Right kidney (tissue), 9 donors: ENCODE measurements at places on chromosomes 1 and 21.

GRCh38 chr1:228217551-228218344 is 9.9 kb downstream of the OBSCN start:
- DNase-seq: no peak

GRCh38 chr1:228882041-228882770 is 146.9 kb downstream of the RHOU start:
- no peak for DNase-seq

DNA sequence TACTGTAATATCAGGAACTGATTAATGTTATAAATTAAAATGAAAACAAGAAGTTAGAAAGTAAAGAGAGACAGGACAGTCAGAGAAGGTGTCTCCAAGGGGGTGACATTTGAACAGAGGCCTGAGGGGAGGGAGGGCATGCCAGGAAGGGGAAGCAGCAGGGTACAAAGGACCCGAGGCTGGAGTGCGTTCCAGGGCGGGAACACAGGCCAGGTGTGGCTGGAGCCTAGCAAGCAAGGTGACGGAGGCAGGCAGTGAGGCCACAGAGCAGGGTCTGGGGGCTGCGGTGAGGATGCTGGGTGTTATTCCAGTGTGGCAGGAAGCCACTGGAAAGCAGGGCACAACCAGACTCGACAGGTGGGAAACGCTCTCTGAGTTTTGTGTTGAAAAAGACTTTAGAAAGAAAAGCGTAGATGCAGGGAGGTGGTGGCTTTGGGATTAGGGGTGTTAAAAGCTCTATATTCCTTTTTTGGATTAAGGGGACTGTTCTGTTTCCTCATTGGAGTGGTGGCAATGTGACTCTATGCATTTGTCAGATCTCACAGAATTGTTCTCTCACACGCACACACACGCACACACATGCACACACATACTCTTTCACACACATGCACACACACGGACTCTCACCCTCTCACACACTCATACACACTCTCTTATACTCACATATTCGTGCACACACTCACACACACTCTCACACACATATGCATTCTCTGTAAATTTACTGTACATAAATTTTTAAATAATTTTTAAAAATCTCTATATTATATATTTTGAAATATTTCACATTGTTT is 124.5 kb downstream of the GLIS1 start:
- no peak for DNase-seq

DNA sequence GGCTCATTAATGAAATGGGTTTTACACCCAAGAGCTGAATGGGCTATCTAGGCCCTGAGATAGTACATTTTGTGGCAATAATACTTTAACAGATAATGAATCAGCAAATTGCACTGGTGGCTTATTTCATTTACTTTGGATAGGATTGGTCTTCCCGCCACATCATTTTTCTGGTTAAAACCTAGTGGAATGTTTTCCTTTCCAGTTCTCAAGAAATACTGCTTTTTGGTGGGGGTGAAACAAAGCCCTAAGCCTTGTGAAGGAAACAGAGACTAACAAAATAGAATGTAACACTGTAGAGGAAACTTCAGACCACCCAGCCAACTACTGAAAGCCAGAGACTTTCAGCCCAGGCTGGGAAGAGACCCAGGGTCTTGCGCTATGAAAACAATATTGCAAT is 172.2 kb downstream of the HHIPL2 start:
- DNase-seq: no peak

GRCh38 chr1:37667023-37667671 is 25.2 kb upstream of the CDCA8 start:
- no peak for DNase-seq

DNA sequence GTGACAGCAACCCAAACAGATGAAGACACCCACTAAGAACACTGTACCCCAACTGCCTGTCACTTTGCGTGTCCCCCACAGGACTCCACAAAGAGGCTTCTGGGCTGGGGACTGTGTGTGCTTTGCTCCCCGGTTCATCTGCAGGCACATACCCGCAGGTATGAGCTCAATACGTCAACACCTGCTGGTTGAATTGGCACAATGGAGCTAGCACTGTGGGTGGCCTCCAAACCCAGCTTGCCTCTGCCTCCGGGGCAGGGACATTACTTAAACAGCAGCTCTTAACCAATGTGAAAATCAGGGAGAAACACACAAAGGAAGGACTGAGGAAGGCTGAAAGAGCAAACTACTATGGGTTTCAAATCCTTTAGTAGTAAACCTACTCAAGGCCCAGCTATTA is 140.2 kb upstream of the TIAM1 start:
- DNase-seq: no peak

- DNase-seq: no peak
These were observed 82.3 kb downstream of the GPR89B start for GRCh38 chr1:148010527-148010926.

DNA sequence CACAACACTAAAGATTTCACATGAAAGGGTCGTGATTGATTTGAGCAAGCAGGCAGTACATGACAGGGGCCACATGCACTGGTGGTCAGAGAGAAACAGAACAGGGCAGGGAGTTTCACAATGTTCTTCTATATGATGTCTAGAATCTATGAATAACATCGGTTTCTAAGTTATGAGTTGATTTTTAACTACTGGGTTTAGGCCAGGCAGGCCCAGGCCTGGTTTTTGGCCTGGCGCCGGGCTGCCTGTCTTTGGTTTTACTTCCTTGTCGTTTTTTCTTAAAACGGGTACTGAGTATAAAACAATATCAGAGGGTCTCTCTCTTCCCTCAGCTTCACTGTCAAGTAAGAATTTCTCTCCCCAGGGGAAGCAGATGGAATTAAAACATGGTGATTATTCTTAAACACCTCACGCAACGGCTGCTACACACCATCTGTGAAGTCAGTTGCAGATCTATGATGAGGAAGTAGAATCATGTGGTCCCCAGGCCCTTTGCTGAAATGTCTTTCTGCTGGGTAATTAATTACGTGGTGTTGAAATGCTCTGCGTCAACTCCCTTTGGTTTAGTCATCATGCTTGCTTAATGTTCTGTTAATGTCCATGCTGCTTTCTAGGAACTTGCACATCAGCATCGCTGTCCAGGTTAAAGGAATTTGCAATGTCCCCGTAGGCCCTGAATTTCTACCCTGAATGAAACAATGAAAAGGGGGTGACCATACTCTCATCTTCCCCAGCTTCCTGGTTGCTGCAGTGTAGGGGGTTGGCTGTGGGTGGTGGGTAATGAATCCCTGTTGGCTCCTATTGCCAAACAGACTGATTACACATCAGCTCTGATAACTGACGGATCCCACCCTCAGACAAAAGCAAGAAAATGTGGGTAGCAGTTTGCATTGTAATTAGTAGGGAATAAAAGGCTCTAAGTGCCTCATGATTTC is 70.3 kb downstream of the SERINC2 start:
- no peak for DNase-seq

GRCh38 chr1:48051466-48052126 is 54.4 kb upstream of the TRABD2B start:
- no peak for DNase-seq

GRCh38 chr1:10679496-10680220 is 116.8 kb downstream of the CASZ1 start:
- DNase-seq: peak; percentile 67

- DNase-seq: no peak
These were observed 3.2 kb downstream of the MEGF6 start for GRCh38 chr1:3608154-3608553.

- no peak for DNase-seq
These were observed 18.5 kb upstream of the GBP3 start for GRCh38 chr1:89041119-89041641.

- no peak for DNase-seq
These were observed 169.2 kb upstream of the IRF2BP2 start for GRCh38 chr1:234779160-234779538.

DNA sequence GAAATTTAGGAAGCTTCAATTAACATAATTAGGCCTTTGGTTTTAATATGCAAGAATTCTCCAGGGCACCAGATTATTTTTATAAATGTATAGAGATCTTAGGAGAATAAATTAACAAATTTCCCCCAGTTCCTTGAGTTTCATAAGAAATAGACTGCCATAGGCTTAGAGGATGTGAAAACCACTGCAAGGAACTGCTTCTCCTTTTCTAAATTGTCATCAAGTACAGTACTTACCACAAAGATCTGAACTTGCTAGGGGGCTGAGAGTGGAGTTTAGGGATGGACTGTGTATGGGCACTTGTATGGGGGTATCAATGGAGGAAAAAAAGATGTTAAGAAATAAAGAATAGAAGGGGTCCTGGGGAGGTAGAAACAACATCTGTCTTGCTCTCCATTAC is 31.1 kb downstream of the LHX8 start:
- no peak for DNase-seq

DNA sequence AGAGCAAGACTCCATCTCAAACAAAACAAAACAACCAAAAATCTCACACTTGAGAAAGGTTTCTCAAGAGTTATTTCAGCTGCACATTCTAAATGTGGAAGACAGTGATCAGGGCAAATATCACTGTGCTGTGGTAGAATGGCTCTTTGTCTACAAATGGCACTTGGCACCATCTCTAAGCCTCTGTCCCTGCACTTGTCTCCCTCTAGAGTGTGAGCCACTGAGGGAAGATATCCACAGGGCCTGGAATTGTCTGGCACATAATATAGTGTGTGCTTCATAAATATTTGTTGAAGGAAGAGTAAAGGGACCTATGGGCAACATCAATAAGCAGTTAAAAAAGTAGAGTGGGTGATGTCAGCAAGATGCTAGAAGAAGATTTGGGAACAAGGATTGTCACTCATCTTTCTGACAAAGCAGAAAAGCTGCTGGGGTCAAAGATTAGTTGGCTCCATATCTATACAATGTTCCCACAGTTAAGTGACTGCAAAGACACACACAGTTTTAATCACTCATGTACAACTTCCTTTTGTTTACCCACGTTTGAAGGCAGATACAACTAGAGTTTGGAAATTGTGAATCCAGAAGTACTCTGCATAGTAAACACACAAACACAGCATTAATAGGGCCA is 19.1 kb downstream of the CD101 start:
- no peak for DNase-seq

GRCh38 chr1:241927321-241927720 is 30.2 kb upstream of the BECN2 start:
- DNase-seq: no peak

DNA sequence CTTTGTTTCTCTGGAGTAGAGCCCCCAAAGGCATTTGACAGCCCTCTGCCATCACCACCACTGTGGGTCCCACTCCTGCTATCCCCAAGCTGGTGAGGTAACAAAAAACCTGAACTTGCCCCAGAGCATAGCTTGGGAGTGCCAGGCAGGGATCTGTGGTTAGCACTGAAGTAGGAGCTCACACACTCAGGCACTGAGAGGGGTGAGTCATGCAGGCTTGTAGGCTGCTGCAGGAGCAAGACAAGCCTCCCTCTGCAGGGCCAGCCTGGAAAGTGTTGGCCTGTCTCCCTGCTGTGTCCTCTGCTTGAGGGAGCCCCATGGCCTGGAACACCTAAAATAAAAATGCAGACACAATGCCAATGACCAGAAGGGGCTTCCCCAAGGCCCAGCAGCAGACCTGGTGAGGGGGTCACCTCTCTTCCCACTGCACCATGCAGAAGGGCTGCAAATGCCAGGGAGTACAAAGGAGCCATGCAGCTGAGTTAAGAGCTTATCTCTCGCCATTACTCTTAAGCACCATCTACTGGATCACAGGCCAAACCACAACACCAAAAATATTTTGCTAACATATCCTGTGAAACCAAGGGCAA is 108.9 kb upstream of the POGK start:
- DNase-seq: no peak

DNA sequence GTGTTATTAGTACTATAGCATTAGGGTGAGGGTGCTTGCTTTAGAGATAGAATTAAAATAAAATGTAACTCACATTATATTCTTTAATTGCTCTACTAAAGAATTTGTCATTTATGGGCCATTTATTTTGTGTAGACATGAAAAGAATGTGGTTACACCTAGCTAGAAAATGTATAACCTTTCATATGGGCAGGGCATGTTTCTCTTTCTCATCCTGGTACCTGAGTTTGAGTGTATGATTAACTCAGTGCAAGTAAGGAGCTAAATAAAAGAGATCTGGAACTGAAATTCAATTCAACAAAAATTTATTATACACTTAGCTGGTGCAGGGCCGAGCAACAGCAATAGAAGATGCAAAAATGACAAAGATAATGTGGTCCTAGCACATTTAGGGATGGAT is 47.4 kb downstream of the MAP3K7CL start:
- DNase-seq: no peak

DNA sequence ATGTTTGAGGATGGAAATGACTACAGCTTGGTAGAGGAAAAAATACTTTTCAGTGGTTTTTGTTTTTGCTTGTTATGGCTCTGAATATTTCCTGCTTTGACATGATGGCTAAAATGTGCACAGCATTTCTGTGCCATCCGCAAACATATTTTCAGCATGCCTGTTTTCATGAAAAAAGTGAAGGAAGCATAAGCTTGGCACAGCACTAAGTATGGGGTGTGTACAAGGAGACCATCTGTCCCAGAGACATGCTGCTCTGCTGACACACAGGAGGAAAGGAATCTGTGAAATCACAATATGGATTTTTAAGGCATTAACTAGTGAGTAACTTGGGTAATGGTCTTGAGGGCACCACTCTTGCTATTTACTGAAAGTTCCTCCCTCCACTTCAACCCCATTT is 595.5 kb downstream of the RWDD3 start:
- no peak for DNase-seq

DNA sequence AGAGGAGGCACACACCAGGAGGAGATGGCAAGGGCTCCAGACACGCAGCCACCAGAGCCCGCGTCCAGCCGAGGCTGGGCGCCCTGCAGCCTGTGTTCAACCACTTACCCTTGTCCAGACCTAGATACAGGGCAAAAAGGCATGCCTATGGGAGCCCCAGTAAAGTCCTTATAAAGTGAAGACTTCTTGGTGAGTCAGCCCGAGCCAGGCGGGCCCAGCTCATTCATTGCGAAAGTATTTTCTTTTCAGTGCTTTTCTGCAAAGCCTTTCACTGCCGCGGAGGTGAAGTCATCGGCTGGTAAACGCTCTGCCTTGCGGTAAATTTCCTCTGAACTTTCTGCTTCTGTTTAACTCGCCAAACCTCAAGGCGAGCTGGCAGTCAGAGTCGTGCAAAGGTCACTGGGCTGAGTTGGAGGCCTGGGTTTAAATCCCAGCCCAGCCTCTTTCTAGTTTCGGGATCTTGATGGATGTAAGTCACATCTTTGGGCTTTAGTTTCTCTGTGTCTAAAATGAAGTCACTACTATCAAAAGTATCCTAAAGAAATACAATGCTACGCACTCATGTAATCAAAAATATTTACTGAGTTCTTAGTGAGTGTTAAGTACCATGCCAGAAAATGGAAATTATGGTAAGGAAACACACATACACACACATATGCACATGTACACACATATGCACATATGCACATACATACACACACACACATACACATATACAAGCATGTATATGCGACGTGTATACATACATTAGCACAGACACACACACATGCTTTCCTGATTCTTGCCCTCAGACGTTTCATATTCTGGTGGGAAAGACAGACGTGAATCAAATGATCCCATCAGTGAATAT is 54.7 kb upstream of the IFFO2 start:
- DNase-seq: no peak
